Vagina (tissue), 2 donors: ENCODE measurements at places on chromosomes 4 and X.

DNA sequence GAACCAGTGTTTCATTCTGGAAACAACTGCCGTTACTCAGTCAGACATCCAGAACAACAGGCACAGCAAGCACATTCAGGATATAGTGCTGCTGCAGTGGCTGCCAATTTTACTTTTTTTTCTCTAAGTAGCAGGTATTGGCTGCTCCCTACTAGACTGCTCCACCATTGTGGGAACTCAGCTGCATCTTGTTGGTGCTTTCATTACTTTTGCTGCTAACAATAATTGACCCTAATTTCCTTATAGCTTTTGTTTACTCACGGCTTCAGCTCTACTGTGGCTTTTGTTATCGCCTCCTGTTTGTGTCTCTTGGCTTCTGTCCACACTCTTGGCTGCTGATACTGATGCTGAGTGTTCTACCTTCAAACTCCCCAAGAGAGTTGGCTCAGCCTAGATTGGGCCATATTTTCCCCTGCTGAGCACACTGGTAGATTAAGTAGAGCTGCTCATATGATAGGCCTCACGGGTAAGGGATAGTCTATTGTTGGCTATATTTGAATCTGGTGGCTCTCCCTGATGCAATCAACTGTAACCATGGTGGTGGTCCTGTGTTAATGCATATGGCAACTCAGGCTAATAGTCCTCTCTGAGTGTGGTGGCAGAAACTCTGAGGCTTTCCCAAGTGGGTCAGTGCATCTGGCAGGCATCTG is 44.5 kb upstream of the IL2 start:
- no peak for DNase-seq

DNA sequence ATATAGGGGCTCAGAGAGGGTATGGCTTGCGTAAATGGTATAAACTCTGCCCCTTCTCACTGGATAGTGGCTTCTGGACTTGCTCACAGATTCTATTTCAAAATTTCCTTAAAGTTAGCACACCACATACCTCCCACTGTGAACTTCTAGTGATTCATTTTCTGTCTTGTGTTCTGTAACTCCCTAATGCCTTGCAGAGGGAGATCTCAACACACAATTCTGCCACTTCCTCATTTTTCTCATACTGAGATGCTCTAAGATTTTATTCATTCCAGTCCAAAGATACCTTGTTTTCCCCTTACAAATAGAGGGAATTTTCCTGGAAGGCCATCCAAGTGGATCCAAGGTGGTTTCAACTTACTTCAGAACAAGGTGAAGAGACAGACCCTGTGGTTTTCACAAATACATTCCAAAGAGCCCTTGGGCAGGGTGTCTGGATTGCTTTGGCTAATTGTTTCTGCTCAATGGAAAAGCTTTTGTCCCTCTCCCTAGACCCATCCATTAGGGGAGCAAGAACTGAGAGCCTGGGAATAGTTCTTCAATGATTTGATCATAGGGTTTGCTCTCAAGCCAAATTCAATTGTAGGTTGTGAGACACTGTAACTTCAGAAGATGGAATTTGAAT is 52.1 kb upstream of the CAPN6 start:
- DNase-seq = no peak

- no peak for DNase-seq
Observed at GRCh38 chr4:159150821-159151390, 48.0 kb downstream of the RAPGEF2 start.

DNA sequence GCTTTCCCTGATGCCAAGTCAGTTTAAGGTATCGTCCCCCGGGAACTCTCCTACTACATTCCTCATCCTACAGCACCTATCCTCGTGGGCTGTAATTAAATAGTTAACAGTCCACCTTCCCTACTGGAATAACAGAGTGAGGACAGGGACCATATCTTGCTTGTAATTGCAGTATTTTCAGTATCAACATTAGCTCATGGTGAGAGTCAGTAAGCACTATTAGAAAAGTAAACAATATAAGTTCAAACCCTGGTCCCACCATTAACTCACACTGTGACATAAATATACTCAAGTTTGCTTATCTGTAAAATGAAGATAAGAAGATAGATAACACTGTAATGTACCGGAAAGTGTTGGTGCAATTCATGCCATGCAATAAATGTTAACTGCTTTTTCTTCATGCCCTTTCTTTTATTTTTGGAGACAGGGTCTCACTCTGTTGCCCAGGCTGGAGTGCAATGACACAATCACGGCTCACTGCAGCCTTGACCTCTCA is 61.3 kb downstream of the SH3RF1 start:
- DNase-seq = no peak

- DNase-seq = no peak
Observed at GRCh38 chr4:112199041-112199440, 32.5 kb upstream of the AP1AR start.

- DNase-seq = no peak
Observed at GRCh38 chrX:16822723-16823122, 36.5 kb downstream of the TXLNG start.

GRCh38 chr4:80142394-80143306 is 54.7 kb upstream of the PRDM8 start:
- DNase-seq = no peak

GRCh38 chr4:31715302-31715701 is 995.1 kb downstream of the PCDH7 start:
- no peak for DNase-seq

DNA sequence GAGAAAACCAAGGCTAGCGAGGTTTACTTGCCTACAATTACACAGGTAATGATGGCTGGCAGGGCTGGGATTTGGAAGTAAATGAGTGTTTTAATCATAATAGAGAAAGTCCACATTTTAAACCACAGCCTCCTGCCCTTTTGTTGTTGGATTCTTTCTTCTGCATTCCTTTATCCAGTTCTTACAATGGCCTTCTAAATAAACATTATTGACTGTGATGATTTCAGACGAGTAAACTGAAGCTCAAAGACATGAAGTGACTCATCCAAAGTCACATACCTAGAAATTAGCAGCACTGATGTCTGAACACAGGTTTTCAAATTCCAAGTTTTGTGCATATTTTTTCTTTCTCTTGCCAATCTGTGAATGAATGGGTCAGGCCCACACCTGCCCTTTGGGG is 51.2 kb upstream of the C1QTNF7 start:
- no peak for DNase-seq

- DNase-seq = no peak
Observed at GRCh38 chr4:81418572-81418971, 53.1 kb downstream of the RASGEF1B start.

- no peak for DNase-seq
Observed at GRCh38 chr4:148056879-148057278, 325.0 kb downstream of the ARHGAP10 start.

GRCh38 chr4:152415980-152416379 is 119.9 kb downstream of the FBXW7 start:
- DNase-seq = no peak

DNA sequence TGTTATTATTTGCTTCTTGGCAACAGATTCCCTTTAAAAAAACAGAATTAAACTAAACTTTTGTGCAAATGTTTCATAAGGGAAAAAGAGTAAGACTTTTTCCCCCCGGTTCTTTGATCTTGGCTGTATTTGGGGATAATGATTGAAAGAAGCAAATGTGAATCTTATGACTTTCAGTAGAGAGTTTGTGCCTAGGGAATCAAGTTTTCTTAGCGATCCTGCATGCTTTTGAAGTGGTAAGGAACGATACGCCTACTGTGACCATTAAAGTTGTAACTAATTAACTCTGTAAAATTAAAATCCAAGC is 9.0 kb downstream of the ATP10D start:
- no peak for DNase-seq

GRCh38 chrX:36573720-36574119 is 434.4 kb upstream of the FAM47C start:
- DNase-seq = no peak

DNA sequence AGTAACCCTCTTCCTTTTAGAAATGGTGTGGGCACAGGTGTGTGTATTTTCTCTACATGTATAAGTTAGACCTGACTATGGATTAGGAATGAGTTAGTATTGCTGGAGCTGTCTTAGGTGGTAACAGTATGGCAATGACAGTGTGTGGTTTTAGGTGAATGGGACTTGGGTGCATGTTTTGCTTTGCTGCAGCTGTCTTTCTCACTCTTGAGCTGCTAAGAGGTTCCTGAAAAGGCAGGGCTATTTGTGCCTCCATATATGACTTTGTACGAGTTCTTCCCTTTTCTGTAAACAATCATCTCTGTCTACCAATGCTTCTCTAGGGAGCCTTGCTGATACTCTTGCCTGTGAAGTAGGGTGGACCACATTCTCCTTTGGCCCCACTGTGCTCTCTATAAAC is 234.8 kb upstream of the HHIP start:
- no peak for DNase-seq

- DNase-seq = no peak
Observed at GRCh38 chr4:108901291-108901690, 138.4 kb upstream of the ETNPPL start.

DNA sequence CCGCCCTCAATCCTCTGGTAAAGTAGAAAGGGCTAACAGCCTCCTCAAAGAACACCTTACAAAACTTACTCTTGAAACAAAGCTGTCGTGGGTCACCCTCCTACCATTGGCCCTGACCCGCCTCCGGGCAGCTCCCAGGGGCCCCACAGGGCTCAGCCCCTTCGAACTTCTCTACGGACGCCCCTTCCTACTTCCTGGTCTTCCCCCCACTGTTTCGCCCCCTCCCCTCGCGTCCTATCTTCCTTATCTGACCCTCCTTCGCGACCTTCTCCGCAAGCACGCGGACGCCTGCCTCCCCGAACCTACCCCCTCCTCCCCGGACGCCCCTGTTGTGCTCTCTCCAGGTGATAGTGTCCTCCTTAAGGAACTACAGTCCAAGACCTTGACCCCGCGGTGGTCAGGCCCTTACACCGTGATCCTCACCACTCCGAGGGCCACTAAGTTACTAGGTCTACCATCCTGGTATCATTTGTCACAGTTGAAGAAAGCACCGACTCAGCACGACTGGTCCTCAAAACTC is 963.1 kb downstream of the RPA4 start:
- DNase-seq = no peak

- no peak for DNase-seq
Observed at GRCh38 chrX:10110984-10111363, 45.8 kb upstream of the CLCN4 start.

DNA sequence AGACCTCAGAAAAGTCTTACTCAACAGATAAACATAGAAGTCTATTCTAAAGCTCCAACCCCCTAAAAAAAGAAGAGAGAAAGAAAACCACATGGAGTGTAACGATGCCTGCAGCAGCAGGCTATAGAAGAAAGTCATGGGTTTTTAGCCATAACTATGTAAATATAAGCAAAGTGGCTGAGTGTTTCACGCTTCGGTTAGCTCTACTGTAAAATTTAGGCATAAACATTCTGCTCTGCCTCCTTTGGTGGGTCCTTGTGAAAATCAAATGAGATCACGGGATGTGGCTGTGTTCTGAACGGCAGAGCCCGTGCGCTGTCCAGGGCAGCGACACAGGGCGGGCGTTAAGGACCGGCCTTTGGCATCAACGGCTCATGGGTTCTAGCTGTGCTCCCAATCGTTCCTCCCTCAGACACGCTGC is 78.4 kb downstream of the IRF2 start:
- DNase-seq = no peak

- no peak for DNase-seq
Observed at GRCh38 chr4:55574252-55574651, 17.8 kb downstream of the PDCL2 start.

GRCh38 chr4:94852616-94853015 is 94.9 kb downstream of the BMPR1B start:
- no peak for DNase-seq

- DNase-seq = no peak
Observed at GRCh38 chr4:169627307-169627706, 6.9 kb downstream of the CLCN3 start.

- no peak for DNase-seq
Observed at GRCh38 chrX:45803383-45803921, 602.8 kb upstream of the DIPK2B start.

DNA sequence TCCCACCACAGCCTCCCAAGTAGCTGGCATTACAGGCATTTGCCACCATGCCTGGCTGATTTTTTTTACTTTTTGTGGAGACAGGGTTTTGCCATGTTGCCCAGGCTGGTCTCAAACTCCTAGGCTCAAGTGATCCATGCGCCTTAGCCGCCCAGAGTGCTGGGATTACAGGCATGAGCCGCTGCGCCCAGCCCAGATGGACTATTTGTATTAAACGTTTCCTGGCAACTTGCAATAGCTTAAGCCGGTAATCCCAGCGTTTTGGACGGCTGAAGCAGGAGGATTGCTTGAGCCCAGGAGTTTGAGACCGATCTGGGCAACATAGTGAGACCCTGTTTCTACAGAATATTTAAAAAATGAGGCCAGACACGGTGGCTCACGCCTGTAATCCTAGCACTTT is 18.4 kb downstream of the UBE2K start:
- DNase-seq = no peak

DNA sequence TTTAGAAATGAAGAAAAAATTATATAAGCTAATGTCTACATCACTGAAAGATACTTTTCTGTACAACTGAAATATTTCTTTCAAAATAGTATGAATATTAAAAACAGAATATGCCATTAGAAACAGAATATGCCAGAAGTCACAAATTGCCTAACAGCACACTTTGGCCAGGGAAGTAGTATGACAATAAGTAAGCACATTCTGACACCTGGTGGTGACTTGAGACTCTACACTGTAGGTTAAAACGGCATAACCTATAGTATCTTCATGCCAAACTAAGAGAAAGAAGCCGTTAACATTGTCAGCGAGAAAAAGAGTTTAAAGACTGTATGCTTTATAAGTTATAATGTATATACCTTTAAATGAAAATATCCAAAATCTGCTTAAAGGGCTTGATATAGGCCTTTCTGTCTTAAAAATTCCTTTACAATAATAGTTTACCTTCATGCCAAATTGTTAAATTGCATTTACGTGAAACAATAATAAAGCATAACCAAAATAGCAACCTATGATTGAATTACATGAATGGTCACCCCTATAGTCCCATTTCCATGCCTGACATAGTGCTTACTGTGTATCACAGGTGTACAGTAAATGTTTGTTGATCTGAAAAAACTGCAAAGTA is 32.8 kb downstream of the FAM13A start:
- DNase-seq = no peak

DNA sequence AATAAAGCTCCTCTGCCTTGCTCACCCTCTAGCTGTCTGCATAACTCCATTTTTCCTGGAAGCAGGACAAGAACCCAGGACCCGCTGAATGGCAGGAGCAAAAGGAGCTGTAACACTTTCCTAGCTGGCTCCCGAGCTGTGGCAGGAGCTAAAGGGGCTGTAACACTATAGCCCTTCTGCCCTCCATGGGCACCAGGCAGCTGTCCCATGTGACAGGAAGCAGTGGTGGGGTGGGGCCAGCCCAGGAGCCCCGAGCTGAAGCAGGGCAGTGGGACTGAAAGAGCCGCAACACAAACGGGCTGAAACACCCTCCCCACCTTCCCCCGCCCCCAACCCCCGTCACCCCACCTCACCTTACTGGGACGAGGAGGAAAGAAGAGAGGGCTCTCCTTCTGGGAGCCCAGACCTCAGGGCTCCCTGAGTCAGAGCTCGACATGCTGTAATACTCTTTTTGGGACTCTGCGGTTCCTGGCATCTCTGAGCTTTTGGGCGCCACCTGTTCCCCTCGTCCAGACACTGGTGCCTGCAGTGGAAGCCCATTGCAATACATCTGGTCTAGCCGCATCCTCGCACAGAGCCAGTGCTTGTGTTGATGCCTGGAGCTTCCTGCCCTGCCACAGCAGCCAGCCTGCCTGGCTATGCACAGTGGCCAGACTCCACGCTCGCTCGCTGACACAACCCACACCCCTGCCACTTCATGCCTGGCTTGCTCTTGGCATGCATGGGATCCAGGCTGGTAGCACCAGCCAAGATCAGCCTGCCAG is 39.4 kb downstream of the PPM1K start:
- DNase-seq = no peak
